ENCODE measurements at places on chromosomes 3 and 15. TPM values are rescaled to one million over a fixed set of nuclear protein-coding genes. Genes with fewer than 3 reads are reported as not detected.

GRCh38 chr3:149507491-149508324 lies 33.2 kb downstream of the TM4SF4 start:
- H3K4me3 ChIP-seq: no peak overlapping the region
- H3K36me3 ChIP-seq: no peaks in the 10 kb centered on the region
- H3K27ac ChIP-seq: no peak overlapping the region
- no peaks in the 10 kb centered on the region for H3K27me3 ChIP-seq
- no peaks in the 10 kb centered on the region for H3K4me1 ChIP-seq

NEK10 gene
- 0.15 TPM for total RNA-seq

- no peaks in the 10 kb centered on the region for H3K27me3 ChIP-seq
- no peak overlapping the region for H3K4me3 ChIP-seq
- H3K36me3 ChIP-seq: no peaks in the 10 kb centered on the region
- H3K27ac ChIP-seq: no peak overlapping the region
- H3K4me1 ChIP-seq: no peaks in the 10 kb centered on the region
Measured at GRCh38 chr15:66135664-66136063, 117.9 kb downstream of the MEGF11 start.

DNA sequence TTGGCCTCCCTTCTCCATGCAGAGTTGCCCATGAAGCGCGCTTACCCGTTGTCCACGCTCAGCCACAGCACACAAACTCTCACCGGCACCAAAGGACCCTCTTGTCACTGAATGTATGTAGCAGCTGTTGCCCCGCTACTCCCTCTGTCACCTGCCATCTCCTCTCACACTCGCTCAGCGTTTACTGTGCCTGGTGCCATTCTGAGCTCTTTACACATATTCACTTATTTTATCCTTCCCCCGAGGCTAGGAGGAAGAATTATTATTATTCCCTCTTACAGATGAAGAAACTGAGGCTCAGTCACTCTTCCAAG lies 41.7 kb upstream of the PRR23E start:
- H3K27me3 ChIP-seq: no peaks in the 10 kb centered on the region
- no peak overlapping the region for H3K27ac ChIP-seq
- no peaks in the 10 kb centered on the region for H3K36me3 ChIP-seq

- no peaks in the 10 kb centered on the region for H3K36me3 ChIP-seq
- no peak overlapping the region for H3K27ac ChIP-seq
- peaks cover 12% of the 10 kb centered on the region for H3K4me1 ChIP-seq
- peak overlapping the region; percentile 10 for H3K4me3 ChIP-seq
- H3K27me3 ChIP-seq: no peaks in the 10 kb centered on the region
Measured at GRCh38 chr3:8658306-8659212, 14.0 kb upstream of the SSUH2 start.

DNA sequence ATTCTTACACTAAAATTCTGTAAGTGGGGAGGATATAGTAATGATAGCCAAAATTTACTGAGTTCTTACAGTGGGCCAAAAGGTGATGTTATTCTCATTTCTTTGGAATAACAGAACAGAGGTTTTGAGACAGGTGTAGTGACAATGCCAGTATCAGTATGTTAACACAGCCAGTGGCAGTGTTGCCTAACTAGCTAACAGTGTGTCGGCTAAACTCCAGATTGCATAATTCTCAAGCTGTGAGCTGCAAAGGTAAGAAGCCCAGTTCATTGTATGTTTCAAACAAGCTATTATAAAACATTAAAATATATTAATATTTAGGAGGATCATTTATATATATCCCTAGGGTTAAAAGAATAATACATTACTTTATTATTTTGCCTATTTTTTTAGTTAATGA lies 920 bp downstream of the SLC15A2 start:
- peaks cover 12% of the 10 kb centered on the region for H3K36me3 ChIP-seq
- H3K4me1 ChIP-seq: no peaks in the 10 kb centered on the region
- no peak for DNase-seq

DNA sequence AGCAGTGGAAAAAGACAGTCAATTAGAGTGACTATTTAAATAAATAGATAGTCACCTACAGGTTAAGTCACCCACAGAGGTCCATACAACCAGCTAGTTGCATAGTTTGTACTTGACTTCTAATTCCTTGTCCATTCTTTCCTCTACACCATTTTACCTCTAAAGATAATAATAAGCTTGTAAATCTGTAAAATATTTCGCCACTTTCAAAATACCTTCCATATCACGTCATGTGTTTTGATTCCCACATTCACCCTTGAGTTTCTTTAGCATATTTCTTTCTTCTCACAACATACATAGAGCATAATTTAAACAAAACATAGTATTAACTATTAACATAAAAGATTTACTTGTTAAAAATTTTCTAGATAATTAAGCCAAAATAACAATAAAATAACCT lies 689.6 kb downstream of the MECOM start:
- no peaks in the 10 kb centered on the region for H3K36me3 ChIP-seq
- H3K27ac ChIP-seq: no peak overlapping the region
- H3K4me3 ChIP-seq: no peak overlapping the region
- no peaks in the 10 kb centered on the region for H3K27me3 ChIP-seq
- no peak for DNase-seq

DNA sequence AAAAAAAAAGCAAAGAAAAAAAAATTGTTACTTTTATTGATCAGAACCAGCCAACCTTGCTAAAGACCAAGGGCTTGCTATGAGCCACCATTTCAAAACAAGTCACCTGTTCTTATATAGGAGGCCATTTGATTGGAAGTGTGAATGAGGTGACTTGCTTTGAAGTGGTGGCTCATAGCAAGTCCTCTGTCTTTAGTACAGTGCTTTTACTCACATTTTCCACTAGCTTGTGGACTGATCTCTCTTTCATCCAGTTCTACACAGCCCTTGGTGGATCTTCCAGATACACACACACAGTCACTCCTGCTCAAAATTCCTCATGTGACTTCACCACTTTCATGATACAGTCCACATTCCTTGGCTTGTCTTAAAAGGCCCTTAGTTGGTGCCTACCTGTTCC lies 13.5 kb downstream of the CLSTN2 start:
- H3K4me3 ChIP-seq: no peak overlapping the region
- no peak for DNase-seq
- no peak overlapping the region for H3K27ac ChIP-seq
- no peaks in the 10 kb centered on the region for H3K4me1 ChIP-seq
- no peaks in the 10 kb centered on the region for H3K36me3 ChIP-seq

DNA sequence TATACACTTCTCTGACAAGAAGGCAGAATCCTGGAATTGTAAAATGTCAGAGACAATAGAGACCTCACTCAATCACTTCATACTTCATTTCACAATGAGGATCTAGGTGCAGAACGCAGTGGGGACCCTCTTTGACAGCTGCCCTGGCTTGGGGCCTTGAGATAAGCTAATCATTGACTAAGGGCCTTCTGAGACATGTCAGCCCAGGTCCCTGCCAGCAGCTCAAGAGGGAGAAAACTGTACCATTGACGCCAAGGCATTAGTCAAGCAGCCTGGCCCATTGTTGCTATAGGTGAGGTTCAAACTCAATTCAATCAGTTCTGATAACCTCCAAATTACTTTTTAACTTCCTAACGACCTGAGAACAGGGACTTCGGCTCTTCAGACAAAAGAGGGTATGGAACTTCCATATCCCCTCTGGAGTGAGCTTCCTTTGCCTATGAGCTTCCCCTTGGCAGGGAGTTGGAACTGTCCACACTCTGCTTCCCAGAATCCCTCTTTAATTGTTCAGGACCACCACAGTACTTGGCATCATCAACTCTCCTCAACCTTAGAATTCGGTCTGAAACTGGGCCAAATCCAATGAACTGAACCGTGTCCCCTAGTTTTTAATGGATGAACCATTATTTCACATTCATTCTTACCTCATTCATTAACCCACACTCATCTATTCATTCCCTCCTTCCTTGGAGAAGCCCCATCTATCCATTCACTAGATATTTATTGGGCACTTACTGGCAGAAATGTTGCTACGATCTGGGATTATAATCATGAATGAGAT lies 1.5 kb upstream of the CYP8B1 start:
- no peaks in the 10 kb centered on the region for H3K36me3 ChIP-seq
- H3K27ac ChIP-seq: no peak overlapping the region

- peaks cover 17% of the 10 kb centered on the region for H3K4me1 ChIP-seq
- no peaks in the 10 kb centered on the region for H3K27me3 ChIP-seq
Measured at GRCh38 chr3:50322386-50323091, at the start of gene HYAL2. Gene HYAL2, minus strand, starts transcription at chr3:50322745. Its CDS starts 2,256 bp downstream, at chr3:50320489.

FGD5 gene
- 0.11 TPM for total RNA-seq

GADL1 gene
- not detected for total RNA-seq

DNA sequence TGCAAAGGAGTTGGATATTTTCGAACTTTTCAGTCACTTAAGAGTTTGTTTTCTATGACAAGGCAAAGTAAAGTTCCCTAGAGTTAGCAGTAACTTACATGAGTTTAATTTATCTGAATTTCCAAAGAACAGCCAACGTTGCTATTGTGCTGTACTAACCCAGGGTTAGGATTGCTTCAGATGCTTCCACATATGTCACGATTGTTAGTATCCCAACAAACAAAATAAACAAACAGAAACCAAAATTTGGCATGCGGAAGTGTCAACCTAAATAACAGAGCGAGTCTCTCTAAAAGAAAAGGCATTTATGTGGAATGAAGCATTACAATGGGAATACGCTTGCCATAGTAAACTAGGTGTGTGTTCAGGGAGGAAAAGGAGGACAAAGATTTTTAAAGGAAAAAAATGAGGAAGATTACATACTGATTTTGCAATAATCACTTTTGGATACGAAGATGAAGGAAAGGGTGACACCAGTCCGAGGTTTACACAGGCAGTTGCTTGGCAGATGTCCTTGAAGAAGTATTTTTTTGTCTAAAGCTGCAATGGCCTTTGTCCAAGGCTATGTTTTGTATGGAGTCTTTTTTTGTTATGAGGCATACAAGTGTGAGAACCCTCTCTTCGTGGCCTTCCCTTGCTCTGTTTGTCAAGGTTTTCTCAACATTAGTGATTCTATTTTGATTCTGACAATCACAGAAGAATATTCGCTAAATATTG lies 267.9 kb downstream of the GABRG3 start:
- H3K4me3 ChIP-seq: no peak overlapping the region
- H3K36me3 ChIP-seq: no peaks in the 10 kb centered on the region
- DNase-seq: no peak
- H3K27ac ChIP-seq: no peak overlapping the region

DNA sequence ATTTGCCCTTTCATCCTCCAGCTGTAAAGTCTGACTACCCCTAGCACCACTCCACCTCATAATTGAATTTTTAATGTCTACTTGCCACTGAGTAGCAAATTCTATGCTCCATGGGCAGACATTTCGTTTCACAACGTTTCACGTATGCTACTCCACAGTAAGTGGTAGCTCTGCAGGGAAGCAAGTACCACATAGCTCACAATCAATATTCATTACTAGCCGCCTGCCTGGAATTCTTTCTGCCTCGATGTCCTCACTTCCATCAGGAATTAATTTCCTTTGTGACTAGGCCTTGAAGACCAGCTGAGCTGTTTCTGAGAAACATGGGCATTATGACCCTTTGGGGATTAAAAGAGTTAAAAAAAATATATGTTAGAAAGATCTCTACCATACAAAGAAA lies 15.3 kb downstream of the NPTN start:
- 0 out of 2 replicates have a peak, but pooled peaks cover 7% of the 10 kb centered on the region for H3K4me1 ChIP-seq
- peaks cover 5% of the 10 kb centered on the region for H3K36me3 ChIP-seq
- DNase-seq: no peak

DNA sequence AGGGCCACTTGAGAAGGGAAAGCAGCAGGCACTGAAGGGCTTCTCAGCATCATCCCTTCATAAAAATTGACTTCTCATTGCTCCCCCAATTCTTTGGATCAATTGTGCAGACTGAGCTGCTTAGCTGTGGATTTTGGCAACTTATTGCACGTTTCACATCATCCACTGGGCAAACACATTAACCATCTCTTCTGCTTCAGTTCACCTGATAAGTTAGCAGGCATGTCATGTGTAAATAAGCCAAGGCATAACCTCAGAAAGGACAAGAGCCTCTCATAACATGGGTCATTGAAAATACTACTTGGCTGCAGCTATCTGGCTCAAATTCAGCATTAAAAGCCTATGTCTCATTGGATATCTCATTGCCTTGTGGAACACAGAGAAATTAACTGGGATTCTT lies 366.5 kb downstream of the LRRC3B start:
- no peaks in the 10 kb centered on the region for H3K27me3 ChIP-seq
- no peak for DNase-seq
- H3K4me1 ChIP-seq: no peaks in the 10 kb centered on the region
- H3K4me3 ChIP-seq: no peak overlapping the region
- no peaks in the 10 kb centered on the region for H3K36me3 ChIP-seq
- no peak overlapping the region for H3K27ac ChIP-seq

GABRB3 gene
- total RNA-seq: 0.27 TPM

GRCh38 chr15:78314181-78314581 lies 14.8 kb upstream of the SKIC8 start:
- no peaks in the 10 kb centered on the region for H3K27me3 ChIP-seq
- no peaks in the 10 kb centered on the region for H3K4me1 ChIP-seq
- no peaks in the 10 kb centered on the region for H3K36me3 ChIP-seq
- H3K27ac ChIP-seq: no peak overlapping the region
- H3K4me3 ChIP-seq: no peak overlapping the region

Measured in GM12878 (cell line).